Lung (tissue), 17 donors: ENCODE measurements at places on chromosomes 3 and 15. TPM values are rescaled to one million over a fixed set of nuclear protein-coding genes. Genes with fewer than 3 reads are reported as not detected.

The GABRB3 gene
- total RNA-seq, result 4.5 TPM

The FOXB1 gene
- not detected for total RNA-seq

The ZSCAN2 gene
- total RNA-seq, result 12.8 TPM

The SCN5A gene
- total RNA-seq, result 0.68 TPM

The NOX5 gene
- 0.09 TPM for total RNA-seq

DNA sequence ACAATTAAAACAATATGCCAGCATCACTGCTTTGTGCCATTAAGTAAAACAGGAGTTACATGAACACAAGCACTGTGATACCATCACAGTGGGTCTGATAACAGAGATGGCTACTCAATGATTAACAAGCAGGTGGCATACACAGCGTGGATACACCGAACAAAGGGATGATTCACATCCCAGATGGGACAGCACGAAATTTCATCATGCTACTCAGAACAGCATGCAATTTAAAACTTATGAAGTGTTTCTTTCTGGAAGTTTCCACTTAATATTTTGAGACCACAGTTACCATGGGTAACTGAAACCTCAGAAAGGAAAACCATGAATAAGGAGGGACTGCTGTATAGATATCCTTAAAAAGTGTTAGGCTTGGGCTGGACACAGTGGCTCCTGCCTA is 44.5 kb downstream of the SLC24A1 start:
- H3K27ac ChIP-seq, result no peak overlapping the region
- no peaks in the 10 kb centered on the region for H3K27me3 ChIP-seq
- H3K4me3 ChIP-seq, result no peak overlapping the region
- peaks cover 18% of the 10 kb centered on the region for H3K36me3 ChIP-seq
- DNase-seq, result no peak

- H3K36me3 ChIP-seq, result no peaks in the 10 kb centered on the region
- no peak overlapping the region for H3K27ac ChIP-seq
- no peaks in the 10 kb centered on the region for H3K4me1 ChIP-seq
- DNase-seq, result no peak
- no peak overlapping the region for H3K4me3 ChIP-seq
Observed at GRCh38 chr15:88225461-88225860, 31.1 kb downstream of the NTRK3 start.

DNA sequence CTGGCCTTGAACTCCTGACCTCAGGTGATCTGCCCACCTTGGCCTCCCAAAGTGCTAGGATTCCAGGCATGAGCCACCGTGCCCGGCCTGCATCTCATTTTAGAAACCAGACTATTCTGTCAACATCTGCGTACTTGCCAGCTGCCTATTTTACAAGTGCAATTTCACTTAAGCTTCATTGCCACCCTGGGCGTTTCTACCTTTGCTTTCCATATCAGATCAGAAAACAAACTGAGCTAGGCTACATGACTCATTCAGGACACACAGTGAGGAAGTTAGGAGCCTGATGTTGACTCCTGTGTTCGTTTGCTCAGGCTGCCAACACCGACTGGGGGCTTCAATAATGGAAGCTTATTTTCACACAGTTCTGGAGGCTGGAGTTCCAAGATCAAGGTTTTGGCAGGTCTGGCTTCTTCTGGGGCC is 42.3 kb upstream of the KLHL25 start:
- DNase-seq, result no peak
- no peaks in the 10 kb centered on the region for H3K27me3 ChIP-seq
- no peaks in the 10 kb centered on the region for H3K36me3 ChIP-seq
- no peak overlapping the region for H3K27ac ChIP-seq
- H3K4me3 ChIP-seq, result no peak overlapping the region

- H3K27me3 ChIP-seq, result no peaks in the 10 kb centered on the region
- H3K4me1 ChIP-seq, result peaks cover 30% of the 10 kb centered on the region
- no peak for DNase-seq
- no peaks in the 10 kb centered on the region for H3K36me3 ChIP-seq
- no peak overlapping the region for H3K4me3 ChIP-seq
- no peak overlapping the region for H3K27ac ChIP-seq
Observed at GRCh38 chr15:47824147-47824546, 106.8 kb downstream of the SEMA6D start.

DNA sequence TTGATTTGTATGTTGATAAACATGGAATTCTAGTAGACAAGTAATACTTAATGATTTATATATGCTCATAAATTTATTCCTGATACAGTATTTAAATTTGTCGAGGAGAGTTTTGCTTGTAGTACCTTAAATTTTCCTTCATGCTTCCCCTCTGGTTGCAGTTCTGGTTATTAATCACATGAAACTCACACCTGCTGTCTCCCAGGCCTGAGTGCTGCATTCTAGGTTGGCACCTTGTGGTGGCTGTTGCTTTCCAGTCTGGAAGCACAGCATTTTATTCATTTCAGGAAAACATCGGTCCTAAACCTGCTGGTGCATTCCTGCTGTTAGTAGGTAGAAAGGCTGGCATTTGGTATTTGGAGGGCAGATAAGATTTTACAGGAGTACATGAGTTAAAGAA is 44.9 kb downstream of the ATP1B3 start:
- no peaks in the 10 kb centered on the region for H3K27me3 ChIP-seq
- H3K36me3 ChIP-seq, result no peaks in the 10 kb centered on the region
- H3K27ac ChIP-seq, result no peak overlapping the region
- H3K4me3 ChIP-seq, result no peak overlapping the region
- no peak for DNase-seq

DNA sequence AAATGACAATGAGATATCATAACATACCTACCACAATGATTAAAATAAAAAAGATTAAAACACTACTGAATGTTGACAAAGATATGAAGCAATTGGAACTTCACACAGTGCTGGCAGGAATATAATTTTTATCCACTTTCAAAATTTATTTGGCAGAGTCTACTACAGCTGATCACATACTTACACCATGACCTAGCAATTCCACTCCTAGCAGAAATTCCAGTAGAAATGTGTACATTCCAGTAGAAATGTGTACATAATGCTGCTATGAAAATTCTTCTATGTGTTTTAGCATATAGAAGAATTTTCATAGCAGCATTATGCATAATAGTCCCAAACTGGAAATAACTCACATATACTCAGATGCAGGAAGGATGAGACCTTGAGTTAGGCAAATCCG is 43.5 kb downstream of the IFT57 start:
- no peak overlapping the region for H3K4me3 ChIP-seq
- H3K27me3 ChIP-seq, result no peaks in the 10 kb centered on the region
- no peaks in the 10 kb centered on the region for H3K36me3 ChIP-seq
- peak; percentile 39 for DNase-seq

GRCh38 chr3:184985586-184985985 is 167.3 kb downstream of the C3orf70 start:
- DNase-seq, result no peak
- H3K27me3 ChIP-seq, result no peaks in the 10 kb centered on the region
- no peak overlapping the region for H3K27ac ChIP-seq

GRCh38 chr3:94686208-94686607 is 623.3 kb downstream of the NSUN3 start:
- H3K27me3 ChIP-seq, result no peaks in the 10 kb centered on the region
- H3K36me3 ChIP-seq, result no peaks in the 10 kb centered on the region
- H3K27ac ChIP-seq, result no peak overlapping the region

GRCh38 chr15:66067687-66068086 is 185.9 kb downstream of the MEGF11 start:
- no peaks in the 10 kb centered on the region for H3K27me3 ChIP-seq
- no peak overlapping the region for H3K4me3 ChIP-seq
- no peak overlapping the region for H3K27ac ChIP-seq
- DNase-seq, result no peak
- no peaks in the 10 kb centered on the region for H3K4me1 ChIP-seq

DNA sequence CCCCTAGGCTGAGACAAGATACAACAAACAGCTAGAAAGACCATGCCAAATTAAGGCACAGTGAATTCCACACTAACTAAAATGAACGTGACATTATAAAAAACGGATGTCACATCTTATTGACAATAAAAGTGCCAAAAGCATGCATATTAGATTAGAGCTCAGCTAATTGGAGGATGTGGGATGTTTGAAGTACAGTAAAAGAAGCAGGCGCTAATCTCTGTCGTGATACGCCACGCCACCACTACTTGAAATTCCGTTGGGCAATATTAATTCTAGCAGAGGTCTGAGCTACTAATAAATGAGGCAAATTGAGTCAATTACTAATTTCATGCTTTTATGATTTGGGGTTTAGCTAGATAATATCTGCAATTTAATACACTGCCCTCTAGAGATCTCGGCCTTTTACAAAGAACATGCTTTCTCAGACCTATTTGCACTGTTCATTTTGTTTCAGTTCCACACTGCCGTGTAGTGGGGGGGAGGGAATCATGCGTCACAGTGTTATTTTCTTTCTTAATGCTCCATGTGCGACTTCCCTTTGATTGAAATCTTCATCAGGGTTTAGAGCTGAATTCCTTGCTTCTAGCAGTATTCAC is 52.9 kb upstream of the ROBO2 start:
- DNase-seq, result no peak
- H3K4me3 ChIP-seq, result no peak overlapping the region
- H3K27ac ChIP-seq, result no peak overlapping the region
- no peaks in the 10 kb centered on the region for H3K36me3 ChIP-seq
- no peaks in the 10 kb centered on the region for H3K27me3 ChIP-seq
- H3K4me1 ChIP-seq, result no peaks in the 10 kb centered on the region

DNA sequence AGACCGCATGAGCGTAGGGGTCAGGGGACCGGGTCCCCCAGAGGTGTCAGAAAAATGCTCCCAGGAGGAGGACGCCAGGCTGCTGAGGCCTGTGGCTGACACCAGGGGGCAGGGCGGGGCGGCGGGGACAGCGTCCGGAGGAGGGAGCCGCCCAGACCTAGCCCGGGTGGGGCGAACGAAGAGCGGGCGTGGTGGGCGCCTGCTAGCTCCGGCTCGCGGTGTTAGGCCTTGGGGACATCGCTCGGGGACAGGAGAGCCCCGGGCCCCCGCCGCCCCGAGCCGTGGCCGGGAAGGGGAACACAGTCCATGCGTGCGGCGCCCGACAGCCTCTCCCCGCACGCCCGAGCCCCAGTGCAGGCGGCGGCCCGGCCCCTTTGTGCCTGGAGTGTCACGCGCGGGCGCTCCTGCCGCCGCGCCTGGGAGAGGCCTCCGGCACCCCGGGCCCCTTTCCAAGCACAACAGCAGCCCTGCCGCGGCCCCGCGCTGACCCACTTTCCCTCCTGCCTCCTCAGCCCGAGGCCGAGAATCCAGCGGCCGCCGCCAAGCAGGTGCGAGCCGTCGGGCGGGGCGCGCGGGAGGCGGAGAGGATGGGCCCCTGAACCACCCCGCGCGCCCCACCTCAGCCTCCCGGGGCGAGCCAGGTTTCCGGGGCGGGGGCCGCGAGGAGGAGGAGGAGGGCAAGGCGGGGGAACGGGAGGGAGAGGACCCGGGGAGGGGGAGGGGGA is 111.0 kb upstream of the KLF13 start:
- DNase-seq, result peak; percentile 73
- H3K36me3 ChIP-seq, result no peaks in the 10 kb centered on the region
- no peaks in the 10 kb centered on the region for H3K27me3 ChIP-seq
- peaks cover 24% of the 10 kb centered on the region for H3K4me1 ChIP-seq
- peak overlapping the region; percentile 49 for H3K4me3 ChIP-seq
- H3K27ac ChIP-seq, result peak overlapping the region; percentile 99

GRCh38 chr3:32077260-32078084 is 28.9 kb upstream of the GPD1L start:
- H3K27ac ChIP-seq, result no peak overlapping the region
- no peaks in the 10 kb centered on the region for H3K27me3 ChIP-seq
- peaks cover 6% of the 10 kb centered on the region for H3K4me1 ChIP-seq
- H3K36me3 ChIP-seq, result no peaks in the 10 kb centered on the region

GRCh38 chr3:173009410-173009809 is 131.6 kb downstream of the SPATA16 start:
- no peaks in the 10 kb centered on the region for H3K36me3 ChIP-seq
- no peaks in the 10 kb centered on the region for H3K27me3 ChIP-seq
- no peaks in the 10 kb centered on the region for H3K4me1 ChIP-seq

GRCh38 chr3:151314593-151314992 is 2.0 kb downstream of the GPR87 start:
- no peak overlapping the region for H3K4me3 ChIP-seq
- no peak overlapping the region for H3K27ac ChIP-seq

- peaks cover 11% of the 10 kb centered on the region for H3K36me3 ChIP-seq
- no peak overlapping the region for H3K27ac ChIP-seq
- no peak for DNase-seq
- H3K27me3 ChIP-seq, result no peaks in the 10 kb centered on the region
Observed at GRCh38 chr3:171135549-171135948, 109.0 kb upstream of the SLC2A2 start.

DNA sequence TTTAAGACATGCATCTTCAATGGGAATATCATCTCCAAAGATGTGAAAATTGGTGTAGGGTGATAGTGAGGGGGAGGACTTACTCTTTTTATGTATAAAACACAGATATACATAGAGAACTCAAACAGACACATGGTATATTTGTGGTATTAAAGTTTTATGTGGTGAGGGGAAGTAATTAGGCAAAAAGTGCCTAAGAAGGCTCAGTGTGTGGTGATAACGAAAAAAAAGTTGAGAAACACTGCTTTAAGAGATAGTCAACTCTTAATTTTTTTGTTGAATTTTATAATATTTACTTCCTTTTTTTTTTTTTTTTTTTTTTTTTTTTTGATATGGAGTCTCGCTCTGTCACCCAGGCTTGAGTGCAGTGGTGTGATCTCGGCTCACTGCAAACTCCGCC is 174.2 kb upstream of the FRMD4B start:
- no peaks in the 10 kb centered on the region for H3K36me3 ChIP-seq
- DNase-seq, result no peak
- H3K4me3 ChIP-seq, result no peak overlapping the region
- no peak overlapping the region for H3K27ac ChIP-seq
- H3K4me1 ChIP-seq, result peaks cover 2% of the 10 kb centered on the region

DNA sequence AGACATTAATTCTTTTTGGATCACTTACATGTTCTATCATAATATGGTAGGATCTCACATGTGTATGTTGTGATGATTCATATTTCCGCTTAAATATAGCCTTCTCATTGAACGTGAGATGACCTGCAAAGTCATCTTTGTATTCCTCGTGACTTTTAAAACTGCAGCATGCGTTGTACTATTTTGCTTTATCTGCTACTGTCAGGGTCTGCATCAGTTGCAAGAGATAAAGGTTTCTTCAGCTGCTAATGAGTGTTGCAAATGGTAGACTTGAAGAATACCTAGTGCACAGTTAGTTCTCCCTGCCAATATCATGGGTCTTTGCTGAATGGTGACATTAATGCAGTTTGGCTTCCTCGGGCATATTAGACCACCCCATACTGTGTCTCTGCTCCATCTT is 31.8 kb downstream of the REC114 start:
- no peak overlapping the region for H3K27ac ChIP-seq
- DNase-seq, result no peak
- no peaks in the 10 kb centered on the region for H3K36me3 ChIP-seq

GRCh38 chr3:190385731-190386688 is 2.0 kb upstream of the CLDN16 start:
- DNase-seq, result peak; percentile 6
- H3K27me3 ChIP-seq, result no peaks in the 10 kb centered on the region
- H3K4me1 ChIP-seq, result no peaks in the 10 kb centered on the region
- H3K4me3 ChIP-seq, result no peak overlapping the region
- H3K36me3 ChIP-seq, result no peaks in the 10 kb centered on the region

DNA sequence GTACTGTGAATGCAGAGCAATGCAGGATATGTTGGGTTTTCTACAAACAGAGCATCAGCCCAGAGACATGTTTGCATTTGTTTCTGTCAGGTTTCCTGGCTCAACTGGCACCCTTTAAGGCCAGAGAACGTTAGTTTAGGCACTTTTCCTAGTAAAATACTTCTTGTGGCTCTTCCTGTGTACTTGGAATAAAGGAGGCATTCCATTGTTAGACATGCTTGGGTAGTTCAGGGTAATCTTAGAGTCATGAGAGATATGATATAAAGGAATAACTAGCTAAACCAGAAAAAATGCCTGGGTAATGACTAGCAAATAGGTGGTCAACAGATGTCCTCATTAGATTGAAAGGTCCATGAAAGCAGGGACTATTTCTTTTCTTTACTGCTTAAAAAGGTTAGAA is 60.4 kb upstream of the RBM5 start:
- DNase-seq, result no peak
- no peak overlapping the region for H3K27ac ChIP-seq
- no peaks in the 10 kb centered on the region for H3K4me1 ChIP-seq
- H3K4me3 ChIP-seq, result no peak overlapping the region
- no peaks in the 10 kb centered on the region for H3K27me3 ChIP-seq
